ENCODE measurements at places on chromosomes 7 and 10.

DNA sequence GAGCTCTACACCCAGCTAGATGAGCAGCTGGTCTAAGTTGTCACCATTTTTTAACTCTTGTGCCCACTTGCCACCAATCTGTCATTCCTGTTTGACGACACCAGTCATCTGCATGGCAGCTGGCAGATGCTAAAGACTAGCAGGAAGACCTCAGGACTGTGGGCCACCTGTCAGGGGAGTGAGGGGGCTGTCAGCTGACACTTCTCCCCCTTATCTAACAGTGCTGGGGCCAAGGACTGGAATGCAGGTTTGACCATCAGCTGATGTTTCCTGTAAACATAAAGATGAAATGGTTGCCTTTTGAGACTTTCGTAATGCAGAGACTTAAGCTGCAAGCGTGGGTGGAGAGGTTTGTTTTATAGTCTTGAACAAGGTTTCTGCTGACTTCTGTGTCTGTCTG is 93.5 kb downstream of the WNT2 start:
- no peak for DNase-seq

- no peak for DNase-seq
Measured at GRCh38 chr10:91391920-91392319, 18.2 kb upstream of the HECTD2 start.

- DNase-seq = no peak
Measured at GRCh38 chr10:110500515-110500905, 2.8 kb downstream of the DUSP5 start.

- no peak for DNase-seq
Measured at GRCh38 chr10:75827587-75828021, 396.2 kb downstream of the LRMDA start.

- DNase-seq = no peak
Measured at GRCh38 chr7:46189255-46189790, 268.3 kb upstream of the IGFBP3 start.

- no peak for DNase-seq
Measured at GRCh38 chr10:4691301-4691700, 134.7 kb upstream of the AKR1E2 start.

- DNase-seq = no peak
Measured at GRCh38 chr7:128120116-128120515, 88.9 kb upstream of the LRRC4 start.

DNA sequence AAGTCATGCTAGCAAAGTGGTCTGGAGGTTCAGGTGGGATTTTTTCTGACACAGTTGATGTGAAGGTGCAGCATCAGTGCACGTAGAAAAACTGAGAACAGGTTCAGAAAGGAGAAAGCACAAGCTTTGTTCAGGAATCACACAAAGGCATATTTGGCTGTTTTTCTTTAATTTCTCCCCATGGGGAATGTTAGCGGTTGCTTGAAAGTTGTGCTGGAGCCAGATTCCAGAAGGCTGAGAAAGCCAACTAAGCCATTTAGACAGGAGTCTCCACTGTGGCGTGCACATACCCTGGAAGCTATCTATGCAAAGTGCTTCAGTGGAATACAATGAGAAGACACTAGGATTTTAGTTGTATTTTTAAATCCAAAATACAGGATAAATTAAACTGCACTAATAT is 201.4 kb downstream of the PCLO start:
- no peak for DNase-seq

GRCh38 chr10:27715505-27715904 is 30.1 kb downstream of the MKX start:
- no peak for DNase-seq

- DNase-seq = no peak
Measured at GRCh38 chr7:120170834-120171233, 102.1 kb upstream of the KCND2 start.

GRCh38 chr10:79345241-79346011 is 1.8 kb upstream of the PPIF start:
- DNase-seq = no peak

DNA sequence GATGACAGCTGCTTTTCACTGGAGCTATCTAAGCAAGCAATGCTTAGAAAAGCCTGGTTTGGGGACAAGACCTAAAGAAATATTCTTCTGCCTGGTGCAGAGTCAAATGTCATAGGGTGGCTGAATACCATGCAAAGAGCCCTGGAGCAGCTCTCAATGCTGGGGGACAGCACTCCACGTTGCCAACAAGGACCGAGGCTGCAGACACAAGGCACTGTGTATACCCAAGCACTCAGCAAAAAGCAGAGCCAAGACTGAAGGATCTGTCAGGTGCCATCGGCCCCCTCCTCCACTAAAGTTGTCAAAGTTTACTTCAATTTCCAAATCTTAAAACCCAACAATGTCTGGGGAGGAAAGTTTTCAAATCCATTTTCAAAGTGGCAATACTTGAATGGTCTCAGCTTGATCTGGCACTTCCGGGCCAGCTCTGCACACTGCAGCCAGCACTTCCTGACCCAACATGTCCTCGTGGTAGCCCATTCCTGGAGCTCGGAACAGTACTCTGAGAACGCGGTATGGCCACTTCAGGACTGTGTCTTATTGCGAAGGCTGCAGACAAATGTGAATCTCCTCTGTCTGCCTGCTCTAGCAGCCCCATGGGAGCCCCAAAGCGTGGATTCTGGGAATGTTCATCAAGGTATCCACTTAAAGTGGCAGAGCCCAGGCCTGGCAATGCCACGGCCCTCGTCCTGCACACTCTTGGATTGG is 191.8 kb downstream of the TNS3 start:
- DNase-seq = peak; percentile 13

DNA sequence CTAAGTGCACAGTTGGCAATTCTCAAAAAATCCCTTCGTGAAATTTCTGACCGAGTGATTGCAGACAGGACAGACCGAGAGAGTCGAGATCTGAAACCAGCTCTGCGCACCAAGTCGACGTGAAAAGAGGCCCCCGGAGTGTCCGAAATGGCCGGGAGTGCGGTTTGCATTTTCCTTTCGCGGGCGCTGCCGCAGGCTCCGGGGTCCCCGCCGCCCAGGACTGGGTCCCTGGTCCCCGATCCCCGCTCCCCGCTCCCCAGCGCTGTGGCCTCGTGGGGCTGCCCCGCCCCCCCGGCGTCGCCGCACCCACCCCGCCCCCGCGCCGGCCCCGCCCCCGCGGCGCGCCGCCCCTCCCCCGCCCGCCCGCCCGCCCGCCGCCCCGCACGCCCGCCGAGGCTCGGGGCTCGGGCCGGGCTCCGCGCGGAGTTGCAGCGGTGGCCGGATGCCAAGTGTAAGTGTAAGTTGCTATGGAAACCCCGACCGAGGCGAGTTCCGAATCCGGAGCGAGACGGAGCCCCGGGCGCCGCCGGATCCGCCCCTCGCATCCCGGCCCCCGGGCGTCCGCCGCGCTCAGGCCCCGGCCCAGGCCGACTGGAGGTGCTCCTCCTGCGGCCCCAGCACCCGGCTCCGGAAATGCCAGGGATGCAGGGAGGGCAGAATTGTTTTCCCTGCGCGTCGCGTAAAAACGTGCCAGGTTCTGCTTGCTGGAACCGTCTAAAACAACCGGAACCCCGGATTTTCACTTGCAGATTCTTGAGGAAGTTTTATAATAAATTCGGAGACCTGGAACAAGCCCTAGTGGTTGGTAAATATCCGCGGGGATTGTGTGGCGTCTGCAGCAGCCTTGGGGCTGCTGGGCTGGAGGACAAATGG is 4.6 kb downstream of the BMI1 start:
- peak; percentile 87 for DNase-seq

DNA sequence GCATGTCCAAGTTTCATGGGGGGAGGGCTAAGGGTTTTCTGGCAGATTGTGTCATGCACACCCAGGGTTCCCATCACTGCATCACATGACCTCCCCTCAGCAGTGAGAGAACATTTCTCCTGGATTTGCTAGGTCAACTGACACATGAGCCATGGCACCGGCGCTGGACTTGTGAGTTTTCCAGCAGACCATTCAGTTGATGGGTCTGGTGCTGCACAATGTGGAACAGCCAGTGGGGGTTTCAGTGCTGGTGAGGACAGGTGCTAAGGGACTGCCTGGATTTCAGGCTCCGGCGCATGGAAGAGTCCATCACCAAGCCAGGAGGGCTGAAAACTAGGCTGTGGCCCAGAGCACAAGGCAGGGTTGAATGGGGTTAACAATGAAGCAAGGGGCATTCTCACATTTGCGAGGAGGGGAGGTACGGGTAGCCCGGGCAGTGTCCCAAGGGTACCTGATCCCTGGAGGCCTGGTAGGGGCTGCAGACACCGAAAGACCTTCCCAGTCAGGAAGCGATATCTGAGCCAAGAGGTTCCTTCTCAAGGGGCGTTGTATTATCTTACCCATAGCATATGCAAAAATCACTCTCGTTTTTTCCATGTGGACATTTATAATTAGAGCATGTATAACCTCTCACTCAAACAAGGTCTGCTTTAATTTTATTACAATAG is 203.0 kb downstream of the TNS3 start:
- peak; percentile 44 for DNase-seq

GRCh38 chr7:52088008-52088901 is 771.6 kb upstream of the COBL start:
- DNase-seq = no peak

- no peak for DNase-seq
Measured at GRCh38 chr10:73788864-73789658, 3.7 kb downstream of the ZSWIM8 start.

DNA sequence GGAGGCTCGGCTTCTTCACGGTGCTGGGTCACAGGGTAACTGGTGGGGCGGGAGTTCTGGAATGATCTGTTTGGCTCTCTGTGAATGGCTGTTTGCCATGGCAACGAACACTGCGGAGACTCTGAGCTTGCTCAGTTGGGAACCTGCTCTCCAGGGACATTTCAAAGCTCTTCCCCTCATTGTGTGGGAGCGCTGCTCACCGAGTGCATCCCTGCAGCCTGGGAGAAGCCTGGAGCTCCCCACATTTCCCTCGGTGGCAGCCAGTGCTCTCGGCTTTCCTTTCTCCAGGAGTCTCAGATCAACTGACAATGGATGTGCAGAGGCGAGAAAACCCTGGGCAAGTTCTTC is 57.6 kb upstream of the CACUL1 start:
- no peak for DNase-seq

DNA sequence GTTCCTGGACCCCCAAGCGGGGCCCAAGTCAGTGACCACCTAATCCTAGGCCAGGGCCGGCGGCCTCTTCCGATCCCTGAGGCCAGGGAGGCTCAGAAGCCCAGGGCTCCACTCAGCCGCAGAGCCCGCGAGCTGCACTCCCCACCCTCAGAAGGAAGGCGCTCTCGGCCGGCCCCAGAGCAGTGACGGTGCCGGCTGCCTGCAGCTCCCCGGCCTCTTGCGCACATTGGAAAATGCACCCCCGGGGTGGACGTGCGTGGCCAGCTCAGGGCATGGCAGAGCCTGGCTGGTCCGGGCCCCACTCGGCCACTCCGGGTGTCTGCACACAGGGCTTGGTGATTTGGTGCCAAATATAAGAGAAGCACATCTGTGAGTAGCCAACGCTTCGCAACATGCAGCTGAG is 269.1 kb downstream of the PTPRN2 start:
- no peak for DNase-seq

- DNase-seq = no peak
Measured at GRCh38 chr7:101234636-101235035, 3.0 kb downstream of the CLDN15 start.

GRCh38 chr7:23164846-23165245 is 17.0 kb upstream of the NUP42 start:
- DNase-seq = no peak

GRCh38 chr10:113454341-113455061 is 98.4 kb upstream of the HABP2 start:
- DNase-seq = peak; percentile 69

DNA sequence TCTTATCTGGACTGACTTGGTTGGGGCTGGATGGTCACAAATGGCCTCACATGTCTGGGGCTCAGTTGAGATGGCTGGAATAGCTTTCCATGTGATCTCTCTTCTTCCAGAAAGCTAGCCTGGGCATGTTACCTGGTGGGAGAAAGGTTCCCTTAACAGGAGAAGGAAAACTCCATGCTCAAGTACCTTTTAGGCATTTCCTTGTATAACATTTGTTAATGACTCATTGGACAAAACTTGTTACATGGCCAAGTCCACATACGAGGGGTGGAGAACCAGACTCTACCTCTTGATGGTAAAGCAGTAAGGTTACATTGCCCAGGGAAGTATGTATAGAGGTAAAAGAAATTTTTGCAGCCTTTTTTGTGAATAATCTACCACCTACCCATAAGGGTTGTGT is 826.4 kb downstream of the LRMDA start:
- DNase-seq = no peak

DNA sequence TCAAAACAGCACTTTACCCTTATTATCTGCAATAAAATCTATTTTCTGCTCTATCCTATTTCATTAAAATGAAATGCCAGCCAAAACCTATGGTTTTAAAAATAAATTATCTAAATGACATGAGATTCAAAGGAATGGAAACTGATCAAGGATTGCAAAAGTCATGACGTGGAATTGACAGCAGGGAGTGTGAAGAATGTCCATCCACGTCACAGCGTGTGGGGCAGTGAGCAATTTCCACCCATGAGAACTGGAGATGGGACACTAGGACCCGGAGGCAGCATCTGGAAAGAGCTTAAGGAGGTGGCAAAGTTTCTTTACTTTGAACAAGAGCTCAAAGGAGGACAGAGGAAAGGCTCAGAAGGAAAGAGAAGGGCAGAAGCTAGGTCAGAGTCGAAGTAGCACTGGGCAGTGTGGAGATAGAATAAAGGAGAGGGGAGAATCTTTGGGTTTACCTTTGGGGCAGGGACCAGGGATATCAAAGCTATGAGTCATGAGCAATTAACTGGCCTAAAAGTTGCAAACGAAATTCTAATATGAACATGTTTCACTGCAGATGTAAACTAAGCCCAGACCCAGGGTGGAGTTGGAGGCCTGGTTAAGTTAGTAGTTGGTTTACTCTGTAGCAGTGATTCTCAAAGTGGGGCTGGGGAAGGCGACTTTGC is 24.9 kb upstream of the STK17A start:
- no peak for DNase-seq

DNA sequence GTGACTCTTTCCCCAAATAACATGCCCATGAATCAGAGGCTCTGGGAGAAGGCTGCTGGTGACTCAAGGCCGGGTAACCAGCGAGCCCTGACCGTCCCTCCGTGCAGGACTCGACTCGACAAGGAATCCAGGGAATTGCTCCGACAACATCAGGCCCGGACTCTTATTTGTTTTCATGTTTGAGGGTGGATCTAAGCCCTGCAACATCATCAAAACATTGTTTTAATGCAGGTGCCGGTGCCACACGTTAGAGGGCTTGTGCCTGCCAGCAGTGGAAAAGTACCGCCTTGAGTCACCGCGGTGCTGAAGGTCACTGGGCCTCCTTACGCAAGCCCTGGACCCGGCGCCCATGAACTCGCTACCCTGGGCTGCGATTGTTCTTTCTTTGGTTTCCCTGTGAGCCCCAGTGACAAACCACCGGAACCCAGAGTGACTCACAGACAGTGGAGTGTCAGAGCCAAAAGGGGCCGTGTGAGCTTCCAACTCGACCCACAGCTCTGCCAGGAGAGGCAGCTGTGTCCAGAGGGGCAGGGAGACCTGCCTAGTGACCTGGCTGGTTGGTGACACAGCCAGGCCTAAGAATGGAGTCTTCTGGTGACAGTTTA is 139.4 kb upstream of the SHH start:
- DNase-seq = peak; percentile 26

- DNase-seq = no peak
Measured at GRCh38 chr10:118763202-118763988, 8.6 kb upstream of the CACUL1 start.
